ENCODE measurements at places on chromosomes 1 and 21.

DNA sequence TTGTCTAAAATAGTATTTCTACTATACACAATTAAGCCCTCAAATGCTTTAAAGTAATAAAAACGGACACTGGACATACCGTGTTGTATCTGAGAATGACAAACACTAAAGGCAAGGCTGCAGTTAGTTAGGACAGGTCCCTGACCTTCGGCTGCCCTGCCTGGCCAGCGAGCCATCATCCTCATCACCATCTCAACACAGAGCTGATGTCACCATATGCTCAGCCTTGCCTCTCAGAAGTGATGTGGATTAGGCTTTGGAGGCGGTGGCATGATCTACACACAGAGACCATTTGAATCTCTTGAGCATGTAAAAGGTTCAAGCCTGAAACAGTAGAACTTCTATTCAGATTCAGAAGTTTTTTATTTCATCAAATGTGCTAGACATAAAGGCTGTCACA lies 244.7 kb downstream of the SDCCAG8 start:
- DNase-seq = no peak

DNA sequence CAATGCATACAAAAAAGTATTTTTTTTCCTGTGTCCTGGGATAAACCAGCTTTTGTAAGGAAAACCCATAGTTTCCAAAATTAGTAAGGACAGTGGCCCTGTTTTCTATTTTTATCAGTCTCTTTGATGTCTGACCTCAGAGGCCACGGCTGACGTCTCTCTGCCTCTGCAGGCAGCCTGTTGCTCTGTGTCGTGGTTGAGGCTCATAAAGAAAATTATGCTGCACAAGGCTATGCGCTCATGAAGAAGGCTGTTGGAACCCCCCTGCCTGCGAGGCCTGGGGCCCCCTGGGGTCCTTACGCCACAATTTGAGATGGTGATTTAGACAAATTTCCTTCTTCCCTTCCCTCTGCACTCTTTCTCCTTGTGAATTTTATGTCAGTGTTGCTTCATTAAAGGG lies 48.9 kb downstream of the AGPAT3 start:
- DNase-seq = no peak

GRCh38 chr1:20199403-20199802 lies 13.1 kb upstream of the PLA2G2C start:
- no peak for DNase-seq

GRCh38 chr1:208088319-208088718 lies 155.9 kb downstream of the PLXNA2 start:
- DNase-seq = no peak

- no peak for DNase-seq
Measured at GRCh38 chr1:201096041-201096461, 16.2 kb downstream of the CACNA1S start.

DNA sequence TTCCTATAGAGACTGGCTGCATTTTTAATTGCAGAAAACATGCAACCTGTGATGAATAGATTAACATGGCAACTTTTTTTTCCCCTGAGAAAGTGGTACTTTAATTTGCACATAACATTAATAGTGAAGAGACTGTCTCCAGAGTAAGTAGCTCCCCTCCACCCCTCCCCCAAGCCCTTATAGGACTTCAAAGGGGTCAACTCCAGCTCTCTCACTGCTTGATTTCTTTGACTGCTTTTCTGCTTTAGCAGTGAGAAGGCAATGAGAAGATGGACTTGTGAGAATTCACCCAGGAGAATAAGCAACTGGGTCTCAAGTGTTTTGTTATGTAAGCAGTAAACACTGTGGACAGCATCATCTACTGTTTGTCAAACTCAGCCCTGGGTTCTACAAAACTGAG lies 355.0 kb downstream of the CAMTA1 start:
- no peak for DNase-seq

DNA sequence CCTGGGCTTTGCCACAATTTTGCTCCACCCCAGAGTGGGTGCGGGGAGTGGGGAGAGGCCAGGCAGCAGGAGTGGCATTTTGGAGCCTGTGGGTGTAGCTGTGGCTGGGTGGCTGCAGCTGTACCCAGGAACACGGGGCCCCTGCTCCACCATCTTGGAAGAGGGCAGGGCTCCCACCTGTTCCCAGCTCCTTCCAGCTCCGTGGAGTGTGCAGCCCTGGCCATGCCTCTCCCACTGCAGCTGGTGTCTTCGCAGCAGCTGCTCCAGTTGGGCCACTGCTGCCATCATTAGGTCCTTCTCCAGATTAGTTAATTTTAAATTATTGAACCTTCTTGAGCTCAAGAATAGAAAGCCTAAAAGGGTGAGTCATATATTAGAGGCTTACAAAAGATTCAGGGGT lies 17.6 kb downstream of the FAM20B start:
- no peak for DNase-seq

DNA sequence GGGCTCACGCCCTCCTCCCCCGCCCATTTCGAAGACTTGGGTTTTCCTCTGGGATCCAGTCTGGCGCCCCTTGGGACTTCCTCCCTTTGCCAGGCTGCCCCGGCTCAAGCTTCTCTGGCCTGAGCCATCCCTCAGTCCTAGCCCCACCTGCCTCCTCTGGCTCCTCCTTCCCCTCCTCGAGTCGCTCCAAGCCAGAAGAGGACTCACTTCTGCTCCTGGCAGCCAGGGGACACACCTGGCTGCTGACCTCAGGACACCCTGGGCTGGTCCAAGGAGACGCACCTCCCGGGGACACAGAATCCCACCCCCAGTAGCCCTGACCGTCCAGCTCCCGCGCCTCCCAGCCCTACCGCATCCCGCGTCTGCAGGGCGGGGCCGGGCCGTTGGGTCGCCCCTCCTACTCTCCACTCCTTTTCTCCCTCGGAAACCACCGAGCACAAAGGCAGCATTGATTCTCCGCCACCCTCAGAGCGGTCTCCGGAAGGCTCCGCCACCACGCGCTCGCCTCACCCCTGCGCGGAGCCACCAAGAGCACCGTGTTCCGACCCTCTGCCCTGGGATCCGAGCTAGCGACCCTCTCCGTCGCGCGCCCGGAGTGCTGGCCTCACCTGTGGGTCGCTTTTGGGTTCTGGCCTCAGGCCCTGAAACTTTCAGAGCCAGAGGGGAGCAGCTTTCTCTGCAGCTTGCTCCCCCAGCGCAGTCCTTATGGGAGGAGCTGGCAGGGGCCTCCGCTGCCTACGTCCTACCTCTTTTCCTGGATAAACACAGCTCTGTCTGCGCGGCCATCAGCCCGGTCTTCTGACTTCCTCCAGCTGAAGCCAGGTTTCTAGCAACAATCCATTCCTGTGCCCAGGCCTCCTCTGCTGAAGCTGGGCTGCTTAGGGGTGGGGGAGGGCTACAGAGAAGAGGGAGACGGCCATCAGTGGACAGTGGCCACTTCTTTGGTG lies at the start of gene C2CD4D:
Gene C2CD4D, minus strand, starts transcription at position 364 of the 947 bp plus-strand sequence. CDS start 831 bp downstream, outside the sequence.
- DNase-seq = no peak

GRCh38 chr1:85088408-85088784 lies 40.1 kb upstream of the MCOLN3 start:
- no peak for DNase-seq

GRCh38 chr1:165869343-165869742 lies 41.9 kb downstream of the UCK2 start:
- no peak for DNase-seq

GRCh38 chr21:26432410-26432809 lies 140.7 kb downstream of the CYYR1 start:
- DNase-seq = no peak

All from AG20443 (cell line).